ENCODE measurements at places on chromosomes 12 and 14.

- DNase-seq: no peak
Observed at GRCh38 chr14:78488938-78489337, 318.8 kb downstream of the NRXN3 start.

GRCh38 chr14:36514278-36515104 is 5.5 kb downstream of the NKX2-1 start:
- DNase-seq: no peak

- DNase-seq: no peak
Observed at GRCh38 chr12:110513842-110514241, 11.7 kb downstream of the RAD9B start.

GRCh38 chr14:52563120-52563519 is 10.5 kb downstream of the GPR137C start:
- no peak for DNase-seq

GRCh38 chr12:109387425-109388166 is 39.9 kb downstream of the MYO1H start:
- DNase-seq: peak; percentile 35

DNA sequence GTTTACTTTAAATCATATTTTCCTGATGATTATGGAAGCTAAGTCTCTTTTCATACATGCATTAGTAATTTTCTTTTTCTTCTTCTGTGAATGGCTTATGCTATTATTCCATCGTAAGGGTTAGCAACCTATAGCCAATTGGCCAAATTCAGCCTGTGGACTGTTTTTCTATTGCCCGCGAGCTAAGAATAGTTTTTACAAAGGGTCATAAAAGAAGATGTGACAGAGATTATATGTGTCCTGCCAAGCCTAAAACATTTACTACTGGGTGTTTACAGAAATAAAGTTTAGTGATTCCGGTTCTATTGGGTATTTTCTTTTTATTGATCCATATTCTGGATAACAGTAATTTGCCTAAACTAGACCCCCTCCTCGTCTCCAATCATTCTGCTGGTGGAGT is 268.8 kb upstream of the DIO3 start:
- DNase-seq: no peak

- no peak for DNase-seq
Observed at GRCh38 chr12:128267131-128267622, at the start of gene TMEM132C. TSS of gene TMEM132C (plus strand) at chr12:128267170. CDS start at chr12:128267403, 233 bp downstream.
